T-helper 22 cell (primary cell): ENCODE measurements at places on chromosomes 1 and 21.

GRCh38 chr1:209783386-209783785 lies 973 bp downstream of the C1orf74 start:
- no peak for DNase-seq

GRCh38 chr1:57483954-57484353 lies 60.1 kb upstream of the DAB1 start:
- no peak for DNase-seq

DNA sequence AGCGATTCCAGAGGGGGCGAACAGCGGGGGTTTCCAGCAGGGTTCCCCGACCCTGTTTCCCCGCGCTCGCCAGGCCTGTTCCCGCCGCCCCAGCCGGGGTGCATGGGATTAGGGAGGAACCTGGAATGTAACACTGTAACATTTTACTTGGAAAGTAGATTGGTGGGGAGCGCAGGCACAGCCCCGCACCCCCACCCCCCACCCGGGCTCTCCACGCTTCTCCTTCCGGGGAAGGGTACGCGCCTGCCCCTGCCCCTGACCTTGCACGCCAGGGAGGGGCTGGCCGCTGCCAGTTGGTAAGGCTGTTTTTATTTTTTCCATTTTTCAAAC lies 427 bp downstream of the FAM3B start:
- DNase-seq, result no peak

DNA sequence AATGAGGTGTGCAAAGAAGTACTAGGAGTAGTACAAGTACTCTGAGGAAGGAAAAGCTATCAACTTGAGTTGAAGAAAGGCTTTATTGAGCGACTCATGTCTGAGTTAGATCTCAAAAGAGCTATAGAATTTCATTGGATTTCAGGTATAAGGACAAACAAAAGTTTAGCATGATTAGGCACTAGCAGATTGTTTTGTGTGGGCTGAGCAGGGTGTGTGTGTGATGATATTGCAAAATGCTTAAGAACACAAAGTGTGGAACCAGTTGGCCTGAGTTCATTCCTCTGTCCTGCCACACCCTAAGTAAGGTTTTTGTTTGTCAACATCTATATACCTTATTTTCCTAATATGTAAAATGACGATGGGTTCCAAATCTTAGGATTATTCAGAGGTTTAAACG lies 158.9 kb downstream of the KCNK2 start:
- no peak for DNase-seq

GRCh38 chr1:154589780-154590179 lies 18.2 kb downstream of the ADAR start:
- DNase-seq, result no peak

DNA sequence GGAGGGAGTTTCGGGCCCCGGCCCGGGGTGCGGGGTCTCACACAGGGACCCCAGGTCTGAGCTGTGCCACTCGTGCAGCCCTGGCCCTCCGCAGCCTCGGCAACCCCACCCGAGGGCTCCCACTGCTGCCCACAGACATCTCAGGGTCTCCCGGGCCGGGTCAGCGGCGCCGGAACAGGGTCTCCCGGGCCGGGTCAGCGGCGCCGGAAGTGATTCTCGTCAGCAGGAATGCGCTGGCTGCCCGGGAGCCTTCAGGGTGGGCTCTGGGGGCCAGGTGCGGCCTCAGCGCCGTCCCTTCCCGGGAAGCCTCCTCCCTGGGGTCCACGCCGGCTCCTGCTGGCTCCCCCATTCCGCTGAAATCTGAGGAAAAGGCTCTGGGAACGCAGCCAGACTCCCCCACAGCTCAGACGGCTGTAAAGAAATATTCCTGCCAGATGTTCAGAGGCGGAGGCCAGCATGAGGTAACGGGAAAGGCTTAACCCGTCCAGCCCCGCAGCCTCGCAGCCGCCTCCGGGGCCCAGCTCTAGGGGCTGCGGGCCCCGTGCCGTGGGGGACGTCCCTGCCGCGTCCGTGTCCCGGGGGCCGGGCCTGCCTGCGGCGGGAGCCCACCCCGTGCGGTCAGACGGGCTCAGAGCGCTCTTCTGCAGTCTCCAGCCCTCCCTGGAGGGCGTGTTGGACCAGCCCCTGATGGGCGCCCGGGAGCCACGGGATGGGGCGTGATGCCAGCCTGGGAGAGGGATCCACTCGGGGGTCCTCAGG lies 8.7 kb upstream of the COL6A1 start:
- no peak for DNase-seq

DNA sequence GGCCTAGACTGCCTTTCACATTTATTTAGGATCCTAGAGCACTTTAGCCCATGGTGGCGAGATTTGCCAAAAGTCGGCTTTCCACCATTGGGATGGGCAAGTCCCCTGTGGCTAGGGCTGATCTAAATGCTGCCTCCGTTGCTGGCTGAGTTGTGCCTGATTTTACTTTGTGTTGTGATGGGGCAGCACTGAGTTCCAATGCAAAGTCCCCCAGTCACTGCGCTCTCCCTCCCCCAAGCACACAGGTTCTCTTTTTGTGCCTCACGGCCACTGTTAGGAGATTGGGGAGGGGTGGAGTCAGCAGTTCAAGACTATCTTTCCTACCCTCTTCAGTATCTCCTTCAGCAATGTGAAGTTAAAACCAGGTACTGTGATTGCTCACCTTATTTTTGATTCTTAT lies 66.7 kb upstream of the COX20 start:
- no peak for DNase-seq

- DNase-seq, result no peak
Measured at GRCh38 chr21:29152916-29153315, 22.5 kb downstream of the MAP3K7CL start.

DNA sequence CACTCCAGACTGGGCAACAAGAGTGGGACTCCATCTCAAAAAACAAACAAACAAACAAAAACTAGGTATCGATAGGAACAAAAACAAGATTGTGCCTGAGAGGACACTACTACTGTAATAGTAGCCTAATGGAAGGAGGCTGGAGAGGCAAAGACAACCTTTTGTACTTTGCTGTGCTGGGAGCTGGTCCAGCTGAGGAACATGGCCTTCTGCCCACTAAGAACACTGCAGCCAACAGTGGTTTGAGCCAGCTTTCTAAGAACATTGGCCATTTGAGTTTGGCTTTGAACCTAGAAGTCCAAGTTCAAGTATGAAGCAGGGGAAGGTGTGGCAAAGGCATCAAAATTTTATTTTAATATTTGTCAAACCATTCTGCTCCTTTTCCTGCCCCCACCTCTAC lies 22.7 kb upstream of the RGS8 start:
- DNase-seq, result no peak

- DNase-seq, result no peak
Measured at GRCh38 chr21:36994501-36995158, 11.9 kb upstream of the RIPPLY3 start.

GRCh38 chr1:158035014-158035413 lies 41.6 kb downstream of the KIRREL1 start:
- no peak for DNase-seq

DNA sequence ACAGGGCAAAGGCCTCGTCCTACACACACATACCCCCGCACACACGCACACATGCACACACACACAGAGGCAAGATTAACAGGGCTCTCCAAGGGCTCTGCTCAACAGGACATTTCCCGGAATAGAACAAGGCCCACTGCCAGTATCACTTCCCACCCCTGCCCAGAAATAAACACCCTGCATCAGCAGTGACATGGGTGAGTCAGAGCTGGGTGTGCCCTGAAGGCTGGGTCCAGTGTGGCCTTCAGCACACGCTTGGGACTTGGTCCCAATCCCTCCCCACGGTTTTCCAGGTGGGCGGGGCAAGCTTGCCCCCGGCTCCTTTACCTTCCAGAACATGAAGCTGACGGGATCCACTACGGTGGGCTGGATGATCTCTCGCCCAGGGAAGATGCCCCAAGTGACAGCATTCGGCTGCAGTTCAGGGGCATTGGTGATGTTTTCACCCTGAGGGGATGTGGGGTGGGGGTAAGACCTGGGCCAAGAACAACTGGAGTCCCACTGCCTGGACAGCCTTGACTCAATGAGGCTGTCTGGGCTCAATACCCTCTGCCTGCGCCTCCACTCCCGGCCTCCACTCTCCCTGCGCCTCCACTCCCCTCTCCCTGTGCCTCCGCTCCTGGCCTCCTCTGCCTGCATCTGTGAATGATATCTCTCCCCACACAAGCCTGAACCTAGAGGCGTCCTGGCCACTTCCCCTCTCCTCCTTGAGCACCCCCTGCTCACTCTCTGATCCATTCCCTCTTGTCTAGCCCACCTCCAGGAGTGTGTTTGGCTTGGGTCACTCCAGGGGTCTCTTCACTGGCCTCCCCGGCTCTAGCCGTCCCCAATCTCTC lies 14.7 kb downstream of the MTHFR start:
- DNase-seq, result no peak

DNA sequence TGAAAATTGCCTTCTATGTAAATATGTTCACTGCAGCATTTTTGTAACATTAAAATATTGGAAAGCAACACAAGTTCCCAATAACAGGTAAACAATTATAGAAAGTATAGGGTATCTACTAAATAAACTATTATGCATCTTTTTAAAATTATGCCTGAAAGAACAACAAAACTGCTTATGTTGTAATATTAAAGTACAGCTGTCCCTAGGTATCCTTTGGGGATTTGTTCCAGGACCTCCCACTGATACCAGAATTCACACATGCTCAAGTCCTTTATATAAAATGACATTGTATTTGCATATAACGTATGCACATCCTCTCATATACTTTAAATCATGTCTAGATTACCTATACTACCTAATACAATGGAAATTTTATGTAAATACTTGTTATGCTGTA lies 121.8 kb upstream of the TNFSF4 start:
- DNase-seq, result no peak

DNA sequence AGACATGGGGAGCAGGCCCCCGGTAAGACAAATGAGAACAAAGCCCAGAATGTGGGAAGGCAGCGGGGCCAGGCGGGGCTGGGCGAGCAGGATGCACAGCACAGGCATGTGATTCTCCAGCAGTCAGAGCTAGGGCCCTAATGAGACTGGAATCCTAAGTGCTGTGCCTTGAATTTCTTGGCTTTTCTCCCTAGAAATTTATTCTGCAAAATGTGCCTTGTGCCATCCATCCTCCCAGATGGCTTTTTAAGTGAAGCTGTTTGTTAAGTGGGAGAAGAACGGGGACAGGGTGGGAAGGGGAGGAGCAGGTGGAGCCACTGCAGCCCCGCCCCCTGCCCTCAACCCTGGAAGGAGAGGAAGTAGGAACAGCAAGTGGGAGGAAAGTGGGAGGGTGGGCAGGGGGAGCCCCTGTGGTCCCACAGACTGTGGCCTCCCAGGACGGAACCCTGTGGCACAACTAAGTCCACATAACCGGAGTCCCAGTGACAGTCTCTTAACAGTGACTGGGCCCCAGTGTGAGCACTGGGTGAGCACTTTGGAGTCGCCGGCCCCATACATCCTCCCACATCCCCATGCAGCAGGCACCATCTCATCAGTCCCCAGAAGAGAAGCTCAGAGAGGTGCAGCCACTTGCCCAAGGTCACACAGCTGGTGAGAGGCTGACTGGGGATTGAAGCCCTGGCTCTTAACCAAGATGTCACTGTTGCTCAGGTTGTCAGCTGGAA lies 216.9 kb downstream of the MATN1 start:
- no peak for DNase-seq

DNA sequence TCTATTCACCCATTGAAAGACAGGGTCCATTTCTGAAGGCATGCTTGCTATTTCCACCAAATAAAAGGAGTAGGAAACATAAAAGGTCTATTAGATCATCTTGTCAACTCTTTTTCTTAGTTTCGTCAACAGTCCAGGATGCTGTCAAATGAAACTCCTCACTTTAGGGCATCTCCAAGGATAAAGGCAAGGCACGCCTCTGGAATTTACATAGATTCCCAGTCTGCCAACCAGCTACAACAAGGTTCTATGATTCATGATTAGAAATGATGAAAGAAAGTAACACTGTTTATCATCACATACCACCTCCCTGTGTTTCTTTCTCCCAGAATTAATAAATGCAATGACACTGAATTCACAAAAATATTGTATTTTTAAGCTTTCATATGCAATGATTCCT lies 636.3 kb downstream of the LTN1 start:
- DNase-seq, result no peak

GRCh38 chr1:15049067-15049466 lies 104.5 kb upstream of the TMEM51 start:
- no peak for DNase-seq

GRCh38 chr1:27448982-27449381 lies 41.0 kb downstream of the WASF2 start:
- no peak for DNase-seq

DNA sequence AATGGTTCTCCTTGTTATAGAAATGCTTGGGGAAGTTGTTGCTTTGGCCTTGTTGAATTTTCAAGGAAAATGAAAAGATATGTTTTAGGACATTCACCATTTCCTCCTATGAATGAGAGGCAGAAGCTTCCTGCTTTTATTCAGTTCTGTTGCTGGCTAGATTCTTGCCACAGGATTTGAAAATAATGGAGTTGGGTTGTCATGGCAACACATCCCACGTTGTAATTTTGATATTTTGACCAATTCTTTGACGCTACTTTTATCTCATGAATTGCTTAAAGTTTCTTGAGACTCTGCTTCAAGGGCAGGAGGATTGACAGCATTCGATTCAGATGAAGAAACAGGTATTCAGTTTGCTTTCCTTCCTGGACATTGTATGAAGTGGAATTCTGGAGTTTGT lies 331.5 kb downstream of the PRDM2 start:
- DNase-seq, result no peak

- DNase-seq, result no peak
Measured at GRCh38 chr1:185934476-185935189, 200.4 kb downstream of the HMCN1 start.

DNA sequence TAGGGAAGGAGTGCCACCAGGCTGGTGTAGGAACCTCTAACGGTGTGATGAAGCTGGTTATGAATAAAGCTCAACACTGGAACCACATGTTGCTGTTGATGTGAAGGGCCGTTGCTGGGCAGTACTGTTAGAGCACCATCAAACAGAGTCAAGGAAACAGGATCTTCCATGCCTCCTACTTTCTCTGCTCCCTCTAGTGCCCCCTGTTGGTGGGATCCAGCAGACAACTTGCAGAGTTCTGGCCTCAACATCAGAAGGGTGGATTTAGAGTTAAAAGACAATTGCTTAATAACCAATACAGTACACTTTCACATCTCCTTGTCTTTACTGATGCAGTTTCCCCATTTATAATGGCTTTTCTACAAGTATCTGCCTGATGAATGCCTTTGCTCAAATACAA lies 336.4 kb downstream of the NTNG1 start:
- no peak for DNase-seq

GRCh38 chr1:155983191-155984024 lies 5.1 kb upstream of the ARHGEF2 start:
- DNase-seq, result no peak

GRCh38 chr1:70866542-70867264 lies 180.9 kb downstream of the PTGER3 start:
- no peak for DNase-seq

DNA sequence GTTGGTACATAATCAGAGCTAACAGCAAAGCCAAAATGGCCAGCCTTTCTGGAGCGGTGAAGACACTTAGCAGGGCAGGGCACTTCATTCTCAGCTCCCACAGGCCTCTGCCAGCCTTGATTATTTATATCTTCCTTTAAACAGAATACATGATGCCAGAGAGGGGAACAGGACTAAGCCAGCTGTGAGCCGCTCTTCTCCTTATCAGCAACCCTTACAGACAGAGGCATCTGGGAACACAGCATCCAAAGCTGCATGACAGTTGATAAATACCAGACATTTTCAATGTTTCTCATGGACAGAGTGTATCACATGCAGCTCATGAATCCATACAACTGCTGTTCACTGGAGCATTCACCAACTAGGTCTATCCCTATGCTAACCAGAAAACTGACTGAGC lies 29.1 kb downstream of the DNAJC11 start:
- DNase-seq, result no peak

- DNase-seq, result no peak
Measured at GRCh38 chr1:68322096-68322495, 89.8 kb upstream of the WLS start.
